ENCODE measurements at places on chromosomes 4 and X. TPM values are rescaled to one million over a fixed set of nuclear protein-coding genes. Genes with fewer than 3 reads are reported as not detected.

EXOC1 gene
- total RNA-seq = 63.5 TPM

PF4V1 gene
- 0.58 TPM for total RNA-seq

ADH7 gene
- total RNA-seq = 2.0 TPM

SLC2A9 gene
- 2.8 TPM for total RNA-seq

BMPR1B gene
- 1.6 TPM for total RNA-seq

EFNB1 gene
- 12.7 TPM for total RNA-seq

FGFBP1 gene
- not detected for total RNA-seq

PRRG1 gene
- 14.1 TPM for total RNA-seq

ZNF595 gene
- total RNA-seq = 10.8 TPM

TMPRSS11F gene
- not detected for total RNA-seq

SRPX2 gene
- 37.7 TPM for total RNA-seq

OTUD6A gene
- total RNA-seq = not detected

FRMD7 gene
- not detected for total RNA-seq

BST1 gene
- total RNA-seq = 13.8 TPM

HSFX1 gene
- total RNA-seq = 0.87 TPM

SHOX gene
- total RNA-seq = not detected

THOC2 gene
- total RNA-seq = 47.0 TPM

DNAJB14 gene
- total RNA-seq = 26.5 TPM

SSX2 gene
- not detected for total RNA-seq

TLR6 gene
- 1.3 TPM for total RNA-seq

MAGEA10 gene
- not detected for total RNA-seq

LRCH2 gene
- total RNA-seq = 6.9 TPM

ENOX2 gene
- total RNA-seq = 8.8 TPM

MSANTD1 gene
- total RNA-seq = 0.44 TPM

PALLD gene
- total RNA-seq = 117 TPM

CLGN gene
- total RNA-seq = 11.6 TPM

SPOCK3 gene
- total RNA-seq = 0.17 TPM

LDB2 gene
- total RNA-seq = 177 TPM

SMIM14 gene
- 34.9 TPM for total RNA-seq

TRIM2 gene
- 127 TPM for total RNA-seq

CFAP99 gene
- total RNA-seq = not detected

AMBN gene
- total RNA-seq = not detected

TAF7L gene
- 0.58 TPM for total RNA-seq

HDX gene
- 5.1 TPM for total RNA-seq

HSFX3 gene
- not detected for total RNA-seq

SPANXD gene
- not detected for total RNA-seq

SYNPO2 gene
- total RNA-seq = 2.0 TPM

USP11 gene
- total RNA-seq = 49.3 TPM

PLS3 gene
- 176 TPM for total RNA-seq

FGB gene
- not detected for total RNA-seq

F8A3 gene
- total RNA-seq = 4.9 TPM

CT45A2 gene
- not detected for total RNA-seq

PDLIM3 gene
- 20.8 TPM for total RNA-seq

KLB gene
- not detected for total RNA-seq

ASB5 gene
- 1.2 TPM for total RNA-seq

RIBC1 gene
- 0.99 TPM for total RNA-seq

PAGE1 gene
- not detected for total RNA-seq

PTCHD1 gene
- total RNA-seq = under 0.01 TPM

KCNE5 gene
- total RNA-seq = 0.66 TPM

CFI gene
- total RNA-seq = 8.3 TPM

GRPR gene
- total RNA-seq = not detected

ZFYVE28 gene
- total RNA-seq = 23.3 TPM
